ENCODE measurements at places on chromosomes 1 and 21. TPM values are rescaled to one million over a fixed set of nuclear protein-coding genes. Genes with fewer than 3 reads are reported as not detected.

OR2T33 gene
- not detected for polyA plus RNA-seq

DUSP10 gene
- polyA plus RNA-seq = 17.4 TPM

FUCA1 gene
- polyA plus RNA-seq = 68.8 TPM

DNA sequence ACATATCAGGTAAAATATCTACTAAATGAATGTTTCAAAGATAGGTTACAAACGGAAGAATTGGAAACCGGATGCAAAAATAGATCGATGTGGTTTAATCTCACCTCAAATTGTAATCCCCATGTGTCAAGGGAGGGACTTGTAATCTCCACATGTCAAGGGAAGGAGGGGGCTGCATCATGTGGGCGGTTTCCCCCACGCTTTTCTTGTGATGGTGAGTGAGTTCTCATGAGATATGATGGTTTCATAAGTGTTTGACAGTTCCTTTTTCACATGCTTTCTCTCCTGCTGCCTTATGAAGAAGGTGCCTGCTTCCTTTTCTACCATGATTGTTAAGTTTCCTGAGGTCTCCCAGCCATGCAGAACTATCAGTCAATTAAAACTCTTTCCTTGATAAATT, 408.7 kb upstream of the TMPRSS15 start:
- no peaks in the 10 kb centered on the region for H3K36me3 ChIP-seq
- no peak overlapping the region for H3K27ac ChIP-seq
- H3K27me3 ChIP-seq = no peaks in the 10 kb centered on the region

GRCh38 chr1:111471012-111471411, 2.8 kb upstream of the C1orf162 start:
- H3K4me3 ChIP-seq = no peak overlapping the region
- peak; percentile 52 for DNase-seq
- H3K4me1 ChIP-seq = peaks cover under 1% of the 10 kb centered on the region

DNA sequence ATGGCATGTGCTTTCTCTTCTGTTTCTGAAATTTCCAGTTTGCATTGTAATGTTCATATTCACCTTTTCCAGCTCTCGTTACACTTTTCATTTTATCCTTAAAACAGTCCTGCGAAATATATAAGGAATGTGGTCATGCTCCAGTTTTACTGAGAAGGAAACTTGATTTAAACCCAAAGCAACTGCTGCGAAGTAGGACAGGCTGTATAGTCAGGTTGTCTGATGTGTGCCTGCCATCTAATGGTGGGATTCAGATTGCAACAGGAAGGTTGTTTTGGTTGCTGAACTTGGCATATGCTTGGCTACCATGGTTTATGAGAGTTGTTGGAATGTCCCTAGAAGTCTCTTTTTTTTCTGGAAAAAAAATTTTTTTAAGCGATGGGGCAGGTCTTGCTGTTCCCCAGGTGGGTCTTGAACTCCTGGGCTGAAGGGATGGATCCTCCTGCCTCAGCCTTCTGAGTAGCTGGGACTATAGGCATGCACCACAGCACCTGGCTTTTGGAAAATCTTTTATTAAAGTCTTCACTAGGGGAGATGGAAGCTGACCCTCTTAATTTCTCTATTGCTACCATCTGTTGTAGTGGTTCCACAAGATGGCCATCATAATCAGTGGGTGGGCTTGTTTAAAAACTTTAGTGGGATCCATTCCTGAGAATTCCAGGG, 86.9 kb downstream of the UCK2 start:
- H3K27ac ChIP-seq = no peak overlapping the region
- no peaks in the 10 kb centered on the region for H3K36me3 ChIP-seq
- H3K27me3 ChIP-seq = no peaks in the 10 kb centered on the region
- peaks cover 7% of the 10 kb centered on the region for H3K4me1 ChIP-seq
- H3K4me3 ChIP-seq = no peak overlapping the region

- DNase-seq = no peak
- H3K4me3 ChIP-seq = no peak overlapping the region
- H3K4me1 ChIP-seq = no peaks in the 10 kb centered on the region
- no peaks in the 10 kb centered on the region for H3K36me3 ChIP-seq
These were observed 124.9 kb upstream of the IRF2BP2 start for GRCh38 chr1:234734869-234735268.

- H3K4me1 ChIP-seq = peaks cover 17% of the 10 kb centered on the region
- H3K27ac ChIP-seq = no peak overlapping the region
- no peaks in the 10 kb centered on the region for H3K27me3 ChIP-seq
- no peak overlapping the region for H3K4me3 ChIP-seq
- DNase-seq = no peak
- no peaks in the 10 kb centered on the region for H3K36me3 ChIP-seq
These were observed 38.0 kb downstream of the FOXO6 start for GRCh38 chr1:41399145-41399795.

DNA sequence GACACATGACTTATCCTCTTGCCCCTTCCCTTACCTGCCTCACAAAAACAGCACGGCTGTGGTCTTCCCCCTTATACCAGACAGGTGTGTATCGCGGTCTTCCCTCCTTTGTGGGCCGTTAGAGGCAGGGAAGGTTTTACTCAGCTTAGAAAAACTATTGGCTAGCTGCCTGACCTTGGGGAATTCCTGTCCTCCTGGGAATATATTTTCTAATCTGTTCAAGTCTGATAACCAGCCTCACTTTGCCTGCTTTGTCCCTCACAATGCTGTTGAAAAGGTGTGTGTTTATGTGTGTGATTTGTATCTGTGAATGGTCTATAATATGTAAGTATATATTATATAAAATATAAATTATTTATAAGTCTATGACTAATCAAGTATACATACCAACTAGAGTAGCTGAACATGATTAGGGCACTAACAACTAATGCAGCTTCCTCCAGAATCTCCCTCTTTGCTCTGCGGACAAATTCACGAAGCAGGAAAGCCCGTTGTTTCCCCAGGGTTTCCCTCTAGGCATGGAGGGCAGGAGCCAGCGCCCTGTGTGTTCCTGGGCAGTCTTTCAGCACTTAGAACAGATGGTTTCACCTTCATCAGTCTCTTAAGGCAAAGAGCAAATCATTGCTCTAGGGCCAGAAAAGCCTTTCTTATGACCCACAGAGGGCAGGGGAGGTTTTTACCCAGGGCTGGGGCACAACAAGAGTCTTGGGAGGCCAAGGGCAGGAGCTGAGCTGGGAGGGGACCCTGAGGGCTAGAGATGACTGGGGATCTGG, 25.6 kb downstream of the SLC26A9 start:
- H3K4me3 ChIP-seq = no peak overlapping the region
- DNase-seq = no peak
- H3K4me1 ChIP-seq = peaks cover 25% of the 10 kb centered on the region
- H3K36me3 ChIP-seq = no peaks in the 10 kb centered on the region
- no peak overlapping the region for H3K27ac ChIP-seq

- no peaks in the 10 kb centered on the region for H3K36me3 ChIP-seq
- H3K4me1 ChIP-seq = peaks cover 19% of the 10 kb centered on the region
- H3K27ac ChIP-seq = no peak overlapping the region
- no peak for DNase-seq
- H3K27me3 ChIP-seq = no peaks in the 10 kb centered on the region
These were observed 34.7 kb downstream of the EVA1C start for GRCh38 chr21:32447224-32447623.

DNA sequence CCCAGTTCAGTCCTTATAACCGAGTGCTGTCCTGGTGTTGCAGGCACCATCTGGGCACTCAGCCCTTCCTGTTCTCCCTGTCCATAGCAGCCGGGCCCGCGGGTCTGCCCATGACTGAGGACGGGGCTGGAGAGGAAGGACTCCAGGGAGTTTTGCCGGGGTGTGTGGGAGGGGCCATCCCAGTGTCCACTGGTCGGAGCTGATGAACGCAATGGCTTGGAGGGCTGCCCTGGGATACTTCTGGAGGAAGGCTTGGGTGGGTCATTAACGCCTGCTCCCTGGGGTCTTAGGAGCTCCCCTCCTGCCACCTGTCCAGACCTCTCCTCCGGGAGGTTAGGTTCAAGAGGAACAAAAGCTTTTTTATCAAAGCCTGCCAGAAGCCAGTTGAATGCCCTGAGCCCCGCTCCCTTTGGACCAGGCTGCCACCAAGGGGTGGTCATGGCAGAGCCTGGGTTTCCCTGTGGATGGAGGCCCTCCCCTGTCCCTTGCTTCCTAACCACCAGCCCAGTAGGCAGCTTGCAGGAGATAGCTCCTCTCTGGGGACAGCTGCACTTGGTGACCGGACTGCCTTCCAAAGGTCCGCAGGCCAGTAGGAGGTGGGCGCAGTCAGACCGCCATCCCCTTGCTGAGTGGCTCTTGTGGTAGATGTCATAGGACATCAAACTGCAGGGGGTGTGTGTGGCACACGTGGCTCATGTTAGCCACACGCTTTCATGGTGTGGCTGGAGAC, 61.3 kb downstream of the TRIM11 start:
- H3K4me1 ChIP-seq = no peaks in the 10 kb centered on the region
- no peak overlapping the region for H3K4me3 ChIP-seq

Data from testis (tissue), 5 donors.